ENCODE measurements at places on chromosomes 7 and 10.

DNA sequence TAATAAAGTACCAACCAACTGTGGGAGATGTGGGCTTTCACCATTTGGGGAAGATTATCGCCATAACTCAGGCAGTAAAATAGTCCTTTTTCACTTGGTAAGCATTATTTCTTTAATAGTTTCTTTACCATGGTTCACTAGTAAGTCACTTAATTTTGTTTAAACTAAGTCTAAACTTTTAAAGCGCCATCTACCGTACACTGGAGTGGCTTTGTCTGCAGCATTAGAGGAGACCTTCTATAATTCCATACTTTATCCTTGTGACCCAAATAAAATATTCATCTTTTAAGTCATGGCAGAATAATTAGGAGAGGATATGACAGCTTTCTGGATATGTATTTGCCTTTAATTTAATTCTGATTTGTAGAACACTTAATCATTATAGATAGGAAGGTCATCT lies 468.0 kb downstream of the MAGI2 start:
- DNase-seq: no peak

GRCh38 chr7:2611401-2611800 lies 20.4 kb upstream of the TTYH3 start:
- DNase-seq: no peak

DNA sequence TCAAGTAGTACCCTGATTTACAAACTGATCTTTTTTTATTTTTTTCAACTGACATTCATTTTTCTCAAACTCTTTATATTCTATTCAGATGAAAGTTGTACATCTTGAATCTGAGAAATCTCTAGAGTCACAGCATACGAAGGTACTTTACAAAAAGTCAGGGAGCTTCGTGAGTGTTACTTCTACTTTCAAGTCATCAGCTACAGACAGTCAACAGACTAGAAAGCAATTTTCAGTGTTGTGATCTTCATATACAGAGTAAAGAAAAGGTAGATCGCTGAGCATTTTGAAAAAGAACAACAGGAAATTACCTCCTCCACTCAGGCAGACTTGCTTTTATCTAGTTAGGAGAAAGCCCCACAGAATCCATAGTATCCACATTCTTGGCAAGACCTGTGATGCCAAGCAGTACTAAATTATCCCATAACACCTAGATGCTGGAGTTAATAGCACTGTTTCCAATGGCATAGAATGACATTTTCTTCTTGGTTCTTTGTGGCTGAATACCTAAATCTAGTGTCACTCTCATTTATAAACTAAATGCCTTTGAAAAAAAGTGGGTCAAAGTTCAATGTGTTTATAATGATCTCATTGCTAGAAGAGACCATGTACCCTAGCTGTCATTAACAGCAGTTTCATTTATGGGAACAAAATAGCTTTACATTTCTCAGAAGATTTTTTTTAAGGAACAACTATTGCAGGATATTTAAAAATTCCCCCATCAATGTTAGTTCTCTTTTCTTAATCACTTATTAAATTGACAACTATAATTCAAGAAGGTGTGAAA lies 12.0 kb upstream of the ZNF800 start:
- no peak for DNase-seq

- peak; percentile 21 for DNase-seq
These were observed 133.7 kb downstream of the PIP4K2A start for GRCh38 chr10:22580711-22581110.

DNA sequence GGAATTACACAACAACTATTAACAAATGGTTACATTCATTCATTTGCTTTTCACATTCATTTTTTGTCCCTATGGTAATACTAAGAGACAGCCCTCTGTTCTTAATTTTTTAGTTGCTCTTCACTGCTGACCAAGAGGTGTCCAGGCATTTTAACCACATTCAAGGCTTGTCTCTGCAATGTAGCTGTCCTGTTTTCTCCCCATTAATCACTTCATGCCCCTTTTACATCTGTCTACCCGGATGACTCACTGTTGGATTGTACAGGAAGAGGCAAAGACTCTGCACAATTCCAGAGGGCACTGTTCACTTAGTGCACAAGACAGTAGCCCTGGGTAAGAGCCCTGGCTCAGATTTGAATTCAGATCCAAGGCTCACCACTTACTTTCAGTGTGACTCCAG lies 168.5 kb downstream of the NOC3L start:
- DNase-seq: no peak

- DNase-seq: no peak
These were observed 57.0 kb downstream of the CC2D2B start for GRCh38 chr10:95964756-95965155.

DNA sequence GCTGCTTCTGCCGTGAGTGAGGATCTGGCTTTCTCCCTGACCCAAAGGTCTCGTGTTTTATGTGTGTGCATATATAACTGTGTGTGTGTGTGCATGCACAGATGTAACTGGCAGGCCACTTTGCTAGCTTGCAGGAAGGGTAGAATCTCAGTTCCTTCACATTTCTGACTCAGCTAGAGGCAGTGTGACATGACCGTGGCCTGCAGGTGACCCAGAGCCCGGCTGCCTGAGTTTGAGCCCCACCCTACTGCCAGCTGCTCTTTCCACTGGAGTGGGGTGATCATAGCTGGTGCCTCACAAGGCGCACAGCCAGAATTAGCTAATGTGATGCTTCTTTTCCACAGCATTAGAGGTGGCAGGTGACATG lies 9.3 kb upstream of the MYL7 start:
- peak; percentile 21 for DNase-seq

DNA sequence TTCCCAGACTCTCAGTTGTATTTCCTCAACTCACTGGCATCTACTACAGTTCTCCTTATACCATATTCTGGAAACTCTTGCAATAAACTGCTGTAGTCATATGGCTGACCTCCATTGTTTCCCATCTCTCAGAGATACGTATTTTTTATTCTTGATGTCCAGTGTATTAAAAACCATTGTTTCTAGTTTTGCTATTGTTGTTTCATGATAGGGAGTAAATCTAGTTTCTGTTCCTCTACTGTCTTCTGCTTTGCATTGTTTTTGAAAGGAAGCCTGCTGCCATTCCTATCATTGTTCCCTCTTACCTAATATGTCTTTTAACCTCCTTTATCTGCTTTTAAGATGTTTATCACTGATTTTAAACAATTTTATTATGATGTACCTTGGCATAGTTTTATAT lies 255.0 kb downstream of the ADK start:
- no peak for DNase-seq

DNA sequence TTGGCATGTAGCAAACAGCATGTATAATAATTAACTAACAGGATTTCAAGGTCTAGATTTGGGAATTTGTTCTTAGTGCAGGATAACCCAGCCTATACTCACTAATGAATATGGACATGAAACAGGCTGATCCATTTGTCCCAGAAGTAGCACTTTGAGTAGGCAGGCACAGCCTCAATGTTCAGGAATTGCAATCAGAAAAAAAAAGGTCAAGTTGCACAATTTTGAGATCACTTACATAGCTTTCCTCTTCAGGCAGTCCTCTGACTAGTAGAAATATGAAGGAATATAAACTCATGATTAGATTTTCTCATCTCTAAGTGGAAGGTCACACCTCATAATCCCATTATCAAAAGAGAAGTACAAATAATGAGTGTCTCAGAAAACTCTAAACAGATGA lies 921.4 kb upstream of the CELF2 start:
- DNase-seq: no peak

DNA sequence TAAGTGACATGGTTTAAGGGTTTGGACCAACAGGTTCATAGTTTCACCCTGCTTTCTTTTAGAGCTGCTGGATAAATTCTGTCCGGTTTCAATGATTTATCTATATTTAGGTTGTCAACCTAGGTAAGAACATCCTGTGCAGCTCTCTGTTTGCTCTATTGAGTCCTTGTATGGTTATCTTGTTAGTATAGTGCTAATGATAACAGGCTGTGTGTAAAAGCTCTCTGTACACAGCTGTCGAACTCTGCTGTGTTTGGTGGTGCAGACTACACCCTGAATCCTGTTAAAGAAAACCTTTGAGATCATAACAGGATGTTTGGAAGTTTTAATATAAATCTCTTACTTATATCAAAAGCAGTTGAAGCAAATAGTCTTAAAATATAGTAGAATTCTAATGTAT lies 219.2 kb downstream of the SDK1 start:
- no peak for DNase-seq

DNA sequence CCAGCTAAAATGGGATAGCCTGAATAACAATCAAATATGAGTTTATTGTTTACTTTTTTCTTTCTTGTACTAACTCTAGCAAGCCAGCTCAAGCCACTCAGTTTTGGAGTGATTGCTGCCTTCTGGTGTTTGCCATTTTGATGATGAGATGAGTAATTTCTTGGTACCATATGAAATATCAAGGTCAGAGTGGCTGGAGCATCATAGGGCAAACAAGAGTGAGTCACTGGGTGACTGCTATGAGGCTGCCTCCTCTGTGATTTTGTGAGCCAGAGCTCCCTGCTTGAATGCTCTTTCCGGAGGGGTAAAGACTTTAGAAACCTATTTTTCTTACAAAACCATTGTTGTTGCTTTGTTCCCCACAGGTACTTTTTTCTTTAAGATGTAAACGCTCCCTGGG lies 295.6 kb downstream of the PRKG1 start:
- no peak for DNase-seq

DNA sequence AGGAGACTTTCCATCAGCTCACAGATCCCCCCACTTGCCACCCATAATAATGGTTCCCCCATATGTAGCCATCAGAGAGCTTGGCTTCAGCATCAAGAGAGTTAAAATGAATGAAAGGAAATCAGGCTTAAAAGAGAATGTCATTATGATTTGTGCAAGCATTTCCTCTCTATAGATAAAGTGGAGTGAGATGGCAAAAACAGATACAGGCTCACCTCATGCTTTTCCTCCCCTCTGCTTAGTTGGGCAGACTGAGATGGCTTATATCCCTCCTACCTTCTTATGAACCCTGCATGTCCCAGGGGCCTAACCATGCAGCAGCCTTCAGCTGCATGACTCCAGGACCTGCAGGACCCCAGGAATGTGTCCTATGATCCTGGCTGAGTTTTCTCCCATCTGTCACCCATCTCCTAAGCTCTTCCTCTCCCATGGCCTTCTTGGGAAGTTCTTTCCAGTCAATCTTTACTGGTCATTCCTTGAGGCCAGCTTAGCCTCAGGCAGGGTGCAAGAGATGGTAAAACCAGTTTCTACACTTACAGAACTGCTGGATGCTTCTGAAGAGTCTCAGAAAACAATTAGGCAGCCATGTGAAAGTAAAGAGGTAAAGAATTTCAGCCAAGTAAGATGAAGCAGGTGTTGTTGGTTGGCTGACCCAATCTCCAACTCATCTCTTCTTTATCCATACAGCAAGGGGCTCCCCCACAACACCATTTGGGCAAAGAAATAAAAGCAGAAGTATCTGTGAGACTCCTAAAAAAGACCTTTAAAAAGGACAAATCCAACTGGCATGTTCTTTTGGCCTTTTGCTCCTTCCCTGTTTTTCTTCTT lies 159.7 kb downstream of the RTKN2 start:
- DNase-seq: no peak

- no peak for DNase-seq
These were observed 65.9 kb downstream of the AUTS2 start for GRCh38 chr7:69663911-69664832.

- DNase-seq: no peak
These were observed 29.7 kb downstream of the NOC3L start for GRCh38 chr10:94333051-94333450.

GRCh38 chr7:44508328-44509030 lies 18.0 kb upstream of the NUDCD3 start:
- DNase-seq: no peak

DNA sequence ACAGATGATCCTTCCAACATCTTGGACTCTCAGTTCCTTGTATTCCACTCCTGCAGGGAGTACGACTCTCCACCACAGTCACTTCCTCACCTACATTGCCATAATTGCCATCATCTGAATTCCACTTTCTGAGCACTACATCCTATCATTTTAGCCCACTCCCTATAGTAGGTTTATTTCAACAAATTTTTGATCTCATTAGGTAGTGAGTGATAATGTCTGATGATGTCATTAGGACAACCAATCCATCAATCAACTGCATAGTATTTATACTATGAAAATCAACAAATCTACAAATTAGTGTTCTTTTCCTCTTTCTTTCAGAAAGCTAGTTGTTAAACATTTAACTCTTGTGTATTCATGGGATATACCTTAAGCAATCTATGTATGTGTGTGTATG lies 13.7 kb upstream of the TRA2A start:
- DNase-seq: no peak

DNA sequence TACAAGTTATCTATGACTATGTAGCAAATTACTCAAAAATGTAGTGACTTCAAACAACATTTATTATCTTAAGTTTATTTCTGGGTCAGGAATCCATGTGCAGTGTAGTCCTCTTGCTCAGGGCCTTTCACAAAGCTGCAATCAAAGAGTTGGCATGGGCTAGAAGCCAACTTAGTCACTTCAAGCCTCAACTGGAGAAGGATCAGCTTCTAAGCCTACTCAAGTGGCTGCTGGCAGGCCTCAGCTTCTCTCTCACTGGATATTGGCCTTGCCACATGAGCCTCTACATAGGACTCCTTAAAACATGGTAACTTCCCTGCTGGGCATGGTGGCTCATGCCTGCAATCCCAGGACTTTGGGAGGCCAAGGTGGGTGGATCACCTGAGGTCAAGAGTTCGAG lies 5.0 kb upstream of the NFE2L3 start:
- no peak for DNase-seq

GRCh38 chr10:21534280-21534586 lies 201 bp downstream of the MLLT10 start:
- no peak for DNase-seq

- no peak for DNase-seq
These were observed 43.3 kb downstream of the DOCK4 start for GRCh38 chr7:112162784-112163506.

GRCh38 chr10:88318803-88319202 lies 264.3 kb downstream of the RNLS start:
- peak; percentile 45 for DNase-seq

- no peak for DNase-seq
These were observed 43.9 kb upstream of the SRGN start for GRCh38 chr10:69043931-69044531.

DNA sequence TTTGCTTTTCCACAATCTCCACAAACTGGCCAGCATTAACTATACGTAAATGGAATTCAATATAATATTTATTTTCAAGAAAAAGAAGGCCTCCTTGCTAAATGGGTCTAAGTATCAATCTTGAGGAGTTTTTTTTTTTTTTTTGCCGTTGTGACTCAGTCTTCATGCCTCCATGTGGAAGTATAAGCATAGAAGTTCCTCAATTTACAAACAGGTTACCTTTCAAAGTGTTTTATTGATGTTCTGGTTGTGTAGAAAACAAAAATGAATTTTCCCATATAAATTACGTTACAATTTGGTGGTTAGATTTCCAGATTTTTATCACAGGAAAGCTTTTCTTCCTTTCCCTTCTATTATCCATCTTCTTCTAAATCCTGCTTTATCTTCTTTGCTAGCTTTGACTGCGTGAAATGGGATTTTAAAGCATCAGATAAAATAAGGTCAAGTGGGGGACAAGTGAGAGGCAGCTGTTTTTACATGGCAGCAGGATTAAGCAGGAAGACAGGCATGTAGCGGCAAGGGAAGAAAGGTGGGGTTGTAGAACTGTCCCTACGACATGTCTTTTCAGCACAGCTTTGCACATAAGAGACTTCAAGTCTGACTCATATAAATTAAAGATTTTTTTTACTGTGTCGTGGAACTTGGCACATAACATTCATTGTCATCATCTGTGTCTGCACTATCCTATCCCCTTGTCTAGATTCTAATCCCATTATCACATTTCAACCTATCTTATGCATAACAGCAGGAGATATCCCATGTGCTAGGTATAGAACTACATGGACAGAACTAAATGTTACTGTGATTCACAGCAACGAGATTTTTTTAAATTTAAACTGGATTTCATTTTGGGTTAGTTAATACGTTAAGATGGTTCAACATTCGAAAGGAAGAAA lies 135.3 kb upstream of the FAM3C start:
- DNase-seq: no peak
